ENCODE measurements at places on chromosomes 16 and 17. TPM values are rescaled to one million over a fixed set of nuclear protein-coding genes. Genes with fewer than 3 reads are reported as not detected.

The ATF7IP2 gene
- total RNA-seq = 18.7 TPM

The TMEM114 gene
- not detected for total RNA-seq

The LITAF gene
- 155 TPM for total RNA-seq

The FBXW10 gene
- total RNA-seq = not detected

The PABPN1L gene
- not detected for total RNA-seq

The SLC13A2 gene
- not detected for total RNA-seq

DNA sequence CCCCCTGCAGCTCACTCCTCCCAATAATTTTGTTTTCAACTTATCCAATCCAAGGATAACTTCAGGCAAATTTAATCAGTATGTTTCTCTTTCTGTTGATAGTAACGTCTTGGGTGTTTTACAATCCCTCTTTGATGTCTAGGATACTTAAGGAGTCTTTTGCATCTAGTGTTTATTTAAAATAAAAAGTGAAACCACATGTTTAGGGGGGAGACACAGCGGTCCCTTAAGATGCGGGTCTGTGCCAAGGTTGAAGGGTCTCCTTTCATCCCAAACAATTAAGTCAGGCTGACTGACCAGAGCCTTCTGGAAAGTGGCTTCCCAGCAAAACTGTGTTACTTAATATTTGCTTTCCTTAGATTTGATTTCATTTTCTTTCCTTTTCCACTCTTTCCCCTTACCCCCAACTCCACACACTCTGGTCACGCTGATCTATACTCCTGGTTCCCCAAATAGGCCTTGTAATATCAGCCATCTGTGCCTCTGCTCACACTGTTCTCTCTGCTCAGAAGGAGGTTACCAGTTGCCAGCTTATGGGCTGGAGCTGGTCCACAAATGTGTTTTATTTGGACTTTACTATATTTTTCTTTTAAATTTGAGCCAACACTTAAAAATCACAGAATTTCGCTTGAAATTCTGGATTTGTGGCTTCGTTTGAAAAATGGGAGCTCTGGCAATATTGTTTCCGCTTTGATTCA is 11.2 kb downstream of the ANKS4B start:
- DNase-seq = no peak

- DNase-seq = no peak
Measured at GRCh38 chr16:68346892-68347480, 36.2 kb downstream of the PRMT7 start.

- no peak for DNase-seq
Measured at GRCh38 chr17:31841850-31842194, 17.2 kb downstream of the COPRS start.

- DNase-seq = peak; percentile 45
Measured at GRCh38 chr16:81004646-81005353, 1.9 kb downstream of the CMC2 start.

- DNase-seq = no peak
Measured at GRCh38 chr17:394718-395095, 42.1 kb upstream of the RPH3AL start.

- DNase-seq = no peak
Measured at GRCh38 chr16:7555459-7555858, 222.8 kb downstream of the RBFOX1 start.

DNA sequence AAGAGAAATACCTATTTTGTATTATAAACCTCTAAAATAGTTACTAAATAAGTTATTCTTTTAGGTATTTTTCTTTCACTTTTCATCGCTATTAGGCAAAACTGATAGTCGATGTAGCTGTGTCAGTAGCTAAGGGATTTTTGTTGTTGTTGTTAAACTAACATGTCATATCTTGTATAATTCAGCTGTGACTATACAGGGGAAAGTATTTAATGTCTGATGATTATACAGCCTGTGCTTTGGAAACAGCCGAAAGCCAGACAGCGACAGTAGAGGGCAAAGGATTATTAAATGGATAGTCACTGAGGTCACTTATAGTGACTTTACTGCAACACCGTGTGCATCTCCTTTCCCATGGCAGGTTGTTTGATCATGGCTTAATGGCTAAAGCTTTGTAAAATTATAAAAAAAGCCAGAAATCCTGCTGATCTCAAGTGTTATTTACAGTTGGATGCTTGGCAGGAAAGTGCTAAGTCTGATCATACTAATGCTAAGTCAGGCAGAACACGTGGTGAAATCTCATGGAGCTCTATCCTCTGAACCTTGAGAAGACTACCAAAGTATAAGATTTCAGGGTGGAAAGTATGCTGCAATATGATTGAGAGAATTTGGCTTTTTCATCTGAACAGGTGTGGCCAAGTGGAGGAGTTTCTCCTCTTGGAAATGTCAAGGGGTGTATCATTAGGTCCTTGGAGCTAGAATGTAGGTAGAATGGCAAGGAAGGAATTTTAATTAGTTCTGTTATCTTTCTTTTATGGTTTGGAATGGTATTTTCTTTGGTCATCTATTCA is 88.4 kb downstream of the FTO start:
- no peak for DNase-seq

DNA sequence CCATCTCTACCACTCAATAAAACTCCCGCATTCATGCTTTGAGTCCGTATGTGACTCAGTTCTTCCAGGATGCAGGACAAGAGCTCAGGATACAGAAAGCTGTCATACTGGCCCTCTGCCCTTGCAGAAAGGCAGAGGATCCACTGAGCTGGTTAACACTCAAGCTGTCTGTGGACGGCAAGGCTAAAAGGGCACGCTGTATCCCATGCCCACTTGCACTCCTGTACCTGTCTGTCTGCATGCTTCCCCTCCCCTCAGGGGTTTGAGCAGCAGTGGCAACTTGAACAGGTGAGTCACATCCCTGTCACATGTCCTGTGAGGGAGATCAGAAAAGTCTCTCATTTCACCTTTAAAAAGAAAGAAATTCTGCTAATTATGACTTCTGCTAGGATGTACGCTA is 293.8 kb downstream of the HS3ST3B1 start:
- DNase-seq = no peak

GRCh38 chr17:20073055-20073979 is 64.2 kb downstream of the SPECC1 start:
- DNase-seq = peak; percentile 79

- no peak for DNase-seq
Measured at GRCh38 chr16:12898551-12898950, 2.8 kb upstream of the SHISA9 start.

DNA sequence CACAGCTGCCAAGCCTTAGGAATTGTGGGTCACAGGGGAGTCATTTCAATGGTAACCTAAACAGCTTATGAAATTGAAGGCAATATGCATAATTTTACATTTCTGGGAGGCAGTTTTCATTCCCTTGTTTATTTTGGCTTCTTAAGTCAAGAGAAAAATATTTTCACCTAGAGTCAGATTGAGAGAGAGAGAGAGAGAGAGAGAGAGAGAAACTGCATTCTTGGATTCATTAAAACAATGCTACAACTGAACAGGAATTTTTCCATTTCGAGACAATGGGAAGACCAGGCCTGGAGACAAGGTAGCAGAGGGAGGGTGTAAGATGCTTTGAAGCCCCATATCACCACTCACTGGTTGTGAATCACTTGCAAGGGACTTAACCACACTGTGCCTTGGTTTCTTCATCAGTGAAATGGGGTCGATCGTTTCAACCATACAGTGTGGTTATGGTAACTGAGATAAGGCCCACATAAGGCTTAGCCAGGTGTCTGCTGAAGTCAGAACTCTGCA is 224.7 kb upstream of the IRX3 start:
- DNase-seq = no peak

DNA sequence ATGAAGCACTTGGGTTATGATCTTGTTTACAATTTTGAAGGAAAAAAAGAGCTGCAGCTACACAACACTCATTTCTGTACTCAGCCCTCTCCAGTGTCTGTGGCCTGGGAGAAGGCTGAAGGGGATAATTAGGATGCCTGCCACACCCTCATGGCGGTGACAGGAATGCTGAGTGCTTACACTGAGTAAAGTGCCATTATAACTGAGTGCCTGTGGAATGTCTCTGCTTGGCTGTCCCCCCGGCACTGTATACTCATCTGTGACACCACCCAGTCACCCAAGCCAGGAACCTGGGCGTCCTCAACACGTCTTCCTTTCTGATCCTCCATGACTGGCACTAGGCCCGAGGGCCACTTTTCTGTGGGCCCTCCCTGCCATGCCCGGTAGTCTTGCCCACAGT is 3.5 kb upstream of the MRPL38 start:
- DNase-seq = no peak

All from activated CD8-positive, alpha-beta memory T cell treated with anti-CD3 and anti-CD28 coated beads, Interleukin-2, amount 10 ng/mL, durations not matched to agents 7 days and 5 days (primary cell).